ENCODE measurements at places on chromosomes 13 and 19.

DNA sequence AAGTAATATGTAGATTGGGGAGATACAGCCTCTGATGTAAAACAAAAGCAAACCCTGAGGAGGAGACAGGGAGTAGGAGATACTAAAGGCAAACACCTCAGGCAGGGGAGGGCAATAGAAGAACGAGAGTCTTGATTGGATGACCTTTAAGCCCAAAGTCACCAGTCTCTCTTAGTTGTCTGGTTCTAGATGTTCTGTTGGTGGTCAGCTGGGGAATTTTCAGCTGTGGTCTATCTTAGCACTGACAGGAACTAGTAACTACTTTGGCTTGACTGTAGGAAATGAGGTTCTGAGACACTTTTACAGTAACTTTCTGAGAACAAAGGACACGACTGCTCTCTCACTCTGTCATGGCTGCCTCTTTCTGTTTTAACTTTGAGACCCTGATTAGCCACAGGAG, 290.7 kb upstream of the MIR17HG start:
- DNase-seq = no peak

GRCh38 chr19:11288349-11288748, 7.6 kb upstream of the TSPAN16 start:
- DNase-seq = no peak

- no peak for DNase-seq
Observed at GRCh38 chr13:80563439-80563838, 222.5 kb upstream of the SPRY2 start.

DNA sequence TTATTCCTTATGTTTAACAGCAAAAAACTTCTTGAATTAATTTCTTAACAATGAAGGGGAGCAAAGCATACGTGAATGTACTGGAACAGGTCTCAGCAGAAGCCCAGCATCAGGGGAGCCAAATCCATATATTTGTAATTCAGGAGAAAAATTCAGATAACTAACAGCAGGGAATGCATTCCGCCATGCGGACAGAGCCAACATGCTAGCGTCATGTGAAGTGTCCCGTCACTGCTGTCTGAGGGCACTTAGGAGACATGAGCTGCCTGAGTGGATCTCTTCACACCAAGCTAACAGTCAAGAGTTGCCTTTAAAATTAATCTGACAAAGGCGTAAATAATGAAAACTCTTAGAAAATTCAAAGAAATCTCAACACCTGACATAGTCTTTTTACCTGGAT, 6.4 kb downstream of the AMER2 start:
- DNase-seq = no peak

DNA sequence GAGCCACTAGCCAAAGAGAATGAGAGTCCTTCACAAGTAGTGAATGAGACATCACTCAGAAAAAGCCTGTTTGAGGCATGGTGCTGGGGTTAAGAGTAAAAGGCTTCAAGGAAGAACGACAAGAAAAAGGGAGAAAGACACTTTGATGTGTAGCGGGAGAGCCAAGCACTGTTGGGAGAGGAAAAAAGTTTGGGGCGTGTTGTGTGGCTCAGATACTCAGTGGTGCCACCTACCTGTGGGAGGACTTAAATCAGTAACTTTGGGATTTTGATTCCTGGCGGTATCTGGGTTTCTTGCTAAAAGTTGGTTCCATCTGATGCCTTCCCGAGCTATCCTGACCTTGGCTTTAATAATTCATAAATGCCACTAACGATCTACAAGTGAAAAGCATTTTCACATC, 12.3 kb downstream of the ELSPBP1 start:
- DNase-seq = peak; percentile 20

- peak; percentile 43 for DNase-seq
Observed at GRCh38 chr19:57803594-57804325, 11.0 kb downstream of the ZNF552 start.

- DNase-seq = no peak
Observed at GRCh38 chr19:33557720-33558119, 36.1 kb upstream of the PEPD start.

DNA sequence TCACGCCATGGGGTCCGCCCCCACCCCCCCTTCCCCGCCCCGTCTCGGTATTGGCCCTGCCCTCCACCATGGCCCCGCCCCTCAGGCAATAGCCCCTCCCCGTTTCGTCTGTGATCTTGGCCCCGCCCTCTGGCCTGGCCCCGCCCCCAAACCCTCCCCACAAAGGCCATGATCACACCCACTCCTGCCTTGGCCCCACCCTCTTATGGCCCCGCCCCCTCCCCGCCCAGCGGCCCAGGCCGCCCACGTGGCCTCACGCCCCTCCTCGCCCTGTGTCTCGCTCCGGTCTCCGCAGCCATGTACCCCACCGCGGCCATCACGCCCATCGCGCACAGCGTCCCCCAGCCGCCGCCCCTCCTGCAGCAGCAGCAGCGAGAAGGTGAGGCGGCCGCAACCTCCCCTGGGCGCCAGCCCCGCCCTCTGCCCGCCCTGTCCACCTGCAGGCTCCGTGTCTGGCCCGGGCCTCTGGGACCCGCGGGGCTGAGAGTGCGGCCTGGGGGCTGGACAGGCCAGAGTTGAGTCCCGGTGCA, 61.3 kb downstream of the CELF5 start:
- no peak for DNase-seq

DNA sequence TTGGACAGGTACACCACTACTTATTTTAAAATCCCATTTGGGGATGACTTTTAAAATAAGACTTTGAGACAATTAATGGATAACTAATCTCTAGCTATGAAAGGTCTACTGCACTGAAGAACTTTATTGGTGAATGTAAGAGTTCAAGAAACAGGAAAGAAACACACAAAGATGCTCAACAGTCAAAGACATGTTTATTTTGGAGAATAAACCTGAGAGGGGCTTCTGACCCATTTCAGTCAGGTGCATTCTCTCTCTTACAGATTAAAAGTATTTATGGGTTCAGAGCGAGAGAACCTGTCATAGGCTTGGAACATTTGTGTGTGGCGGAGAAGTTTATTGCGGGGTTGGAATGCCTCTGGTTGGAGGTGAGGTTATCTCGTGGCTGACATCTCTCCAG, 94.3 kb upstream of the USP29 start:
- no peak for DNase-seq

- DNase-seq = no peak
Observed at GRCh38 chr19:41364524-41365391, 809 bp upstream of the B9D2 start.

DNA sequence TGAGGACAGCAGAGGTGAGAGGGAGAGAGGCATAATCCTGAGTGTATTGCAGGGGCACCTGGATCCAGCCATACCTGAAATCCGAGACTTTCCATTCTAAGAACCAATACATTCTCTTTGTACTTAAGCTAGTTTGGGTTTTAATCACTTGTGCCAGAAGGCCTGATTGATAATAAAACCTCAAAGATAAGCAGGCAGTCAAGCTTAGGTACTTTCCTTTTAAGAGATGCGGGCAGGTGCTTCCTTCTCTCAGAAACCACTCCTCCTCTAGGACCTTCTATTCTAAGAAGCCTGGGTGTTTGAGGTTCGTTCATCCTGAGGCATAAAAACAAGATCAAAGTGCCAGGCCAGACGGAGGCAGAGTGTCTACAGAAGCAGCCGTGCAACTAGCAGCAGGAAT, 22.2 kb downstream of the FAM187B start:
- DNase-seq = no peak

- DNase-seq = no peak
Observed at GRCh38 chr13:49980266-49980665, 16.6 kb upstream of the TRIM13 start.

- DNase-seq = no peak
Observed at GRCh38 chr19:1113030-1113985, 9.5 kb downstream of the GPX4 start.

DNA sequence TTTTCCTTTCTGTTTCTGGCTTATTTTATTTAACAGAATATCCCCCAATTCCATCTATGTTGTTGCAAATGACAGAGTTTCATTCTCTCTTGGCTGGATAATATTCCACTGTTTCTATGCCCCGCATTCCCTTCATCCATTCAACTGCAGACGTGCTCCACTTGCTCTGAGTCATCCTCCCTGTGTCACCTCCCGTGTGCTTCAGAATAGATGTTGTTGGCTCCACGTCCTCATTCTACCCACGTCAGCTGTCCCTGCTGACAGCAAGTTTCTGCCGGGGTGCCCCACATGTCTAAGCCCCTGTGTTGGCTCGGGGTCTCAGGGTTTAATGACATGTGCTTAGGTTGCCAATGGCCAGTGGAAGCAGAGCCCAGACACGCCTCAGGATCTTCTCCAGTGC, 1041.0 kb downstream of the UQCRFS1 start:
- no peak for DNase-seq

DNA sequence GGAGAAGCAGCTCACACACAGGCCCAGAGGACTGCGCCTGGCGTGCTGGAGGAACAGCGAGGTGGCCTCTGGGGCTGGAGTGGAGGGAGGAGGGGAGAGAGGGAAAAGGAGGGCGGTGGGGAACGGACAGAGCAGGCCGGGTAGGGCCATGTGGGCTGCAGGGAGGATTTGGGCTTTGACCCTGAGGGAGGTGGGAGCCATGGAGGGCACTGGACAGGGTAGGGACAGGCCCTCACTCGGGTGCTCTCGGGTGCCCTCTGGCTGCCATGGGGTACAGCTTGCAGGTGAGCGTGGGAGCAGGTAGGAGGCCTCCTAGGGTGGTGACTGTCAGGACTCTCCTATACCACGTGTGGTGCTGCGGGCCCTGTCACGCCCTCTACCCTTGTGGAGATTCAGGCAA, 22.8 kb downstream of the PLIN4 start:
- no peak for DNase-seq

DNA sequence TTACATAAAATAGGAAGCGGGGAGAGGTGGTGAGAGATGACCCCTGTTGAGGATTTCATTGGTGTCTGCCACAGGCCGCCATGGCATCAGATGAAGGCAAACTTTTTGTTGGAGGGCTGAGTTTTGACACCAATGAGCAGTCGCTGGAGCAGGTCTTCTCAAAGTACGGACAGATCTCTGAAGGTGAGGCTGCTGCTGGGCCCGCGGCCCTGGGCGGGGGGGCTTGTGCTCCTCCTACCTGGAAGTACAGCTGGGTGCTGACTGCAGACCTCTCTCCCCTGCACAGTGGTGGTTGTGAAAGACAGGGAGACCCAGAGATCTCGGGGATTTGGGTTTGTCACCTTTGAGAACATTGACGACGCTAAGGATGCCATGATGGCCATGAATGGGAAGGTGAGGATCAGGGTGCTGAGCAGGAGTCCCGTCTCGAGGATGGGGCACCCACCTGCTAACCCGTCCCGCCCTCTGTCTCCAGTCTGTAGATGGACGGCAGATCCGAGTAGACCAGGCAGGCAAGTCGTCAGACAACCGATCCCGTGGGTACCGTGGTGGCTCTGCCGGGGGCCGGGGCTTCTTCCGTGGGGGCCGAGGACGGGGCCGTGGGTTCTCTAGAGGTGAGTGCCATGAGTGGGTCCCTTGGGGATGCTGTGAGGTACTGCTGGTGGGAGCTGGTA, 1.9 kb downstream of the CIRBP start:
- no peak for DNase-seq

DNA sequence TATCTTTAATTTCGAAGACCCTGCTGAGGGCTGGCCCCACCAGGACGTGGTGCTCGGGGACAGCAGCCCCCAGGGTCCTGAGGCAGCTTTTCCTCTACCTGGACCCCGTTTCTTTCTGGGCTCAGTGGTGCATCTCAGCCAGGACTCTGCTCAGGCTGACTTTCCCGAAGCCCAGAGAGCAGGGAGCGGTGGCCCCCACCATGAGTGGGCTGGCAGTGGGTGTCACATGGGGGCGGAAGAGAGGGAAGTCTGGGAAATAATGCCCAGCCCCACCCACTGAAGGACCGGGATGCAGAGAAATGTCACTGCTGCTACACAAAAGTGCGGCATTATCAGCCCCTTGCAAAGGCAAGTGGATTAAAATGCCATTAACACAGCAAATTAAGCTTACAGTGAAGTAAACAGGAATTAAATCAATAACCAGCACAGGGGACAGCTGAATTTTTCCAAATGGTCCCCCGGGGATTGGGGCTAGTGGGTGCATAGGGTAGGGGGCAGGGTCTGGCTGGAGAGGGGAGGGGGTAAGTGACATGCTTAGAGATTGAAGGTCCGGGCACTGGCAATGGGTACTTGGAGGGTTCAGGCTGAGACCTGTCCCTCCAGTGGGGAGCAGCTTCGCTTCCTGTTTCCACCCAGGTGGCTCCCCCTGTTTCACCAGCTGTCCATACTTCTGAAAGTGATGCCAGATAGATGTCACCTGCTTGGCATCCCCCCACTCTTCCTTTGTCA, 177.3 kb downstream of the URI1 start:
- no peak for DNase-seq

GRCh38 chr19:51689751-51690453, 3.2 kb upstream of the SPACA6 start:
- peak; percentile 67 for DNase-seq

GRCh38 chr13:66795636-66796035, 434.5 kb downstream of the PCDH9 start:
- no peak for DNase-seq

GRCh38 chr13:33233547-33233946, 52.0 kb downstream of the STARD13 start:
- no peak for DNase-seq

DNA sequence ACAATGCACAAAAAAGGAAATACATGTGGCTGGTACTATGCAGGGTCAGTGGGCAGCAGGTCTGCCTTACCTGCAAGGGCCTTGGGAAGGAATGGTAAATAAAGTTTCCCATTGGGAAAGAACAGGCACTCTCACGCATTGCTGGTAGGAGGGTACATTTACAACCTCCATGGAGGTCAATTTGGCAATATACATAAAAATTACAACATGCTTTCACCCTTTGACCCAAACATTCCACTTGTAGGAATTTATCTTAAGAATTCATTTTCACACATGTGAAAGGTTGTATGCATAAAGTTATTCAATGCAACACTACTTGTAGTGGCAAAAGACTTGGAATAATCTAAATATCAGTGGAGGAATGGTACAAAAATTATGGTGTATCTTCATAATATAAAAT, 216.4 kb downstream of the DLEU7 start:
- no peak for DNase-seq

DNA sequence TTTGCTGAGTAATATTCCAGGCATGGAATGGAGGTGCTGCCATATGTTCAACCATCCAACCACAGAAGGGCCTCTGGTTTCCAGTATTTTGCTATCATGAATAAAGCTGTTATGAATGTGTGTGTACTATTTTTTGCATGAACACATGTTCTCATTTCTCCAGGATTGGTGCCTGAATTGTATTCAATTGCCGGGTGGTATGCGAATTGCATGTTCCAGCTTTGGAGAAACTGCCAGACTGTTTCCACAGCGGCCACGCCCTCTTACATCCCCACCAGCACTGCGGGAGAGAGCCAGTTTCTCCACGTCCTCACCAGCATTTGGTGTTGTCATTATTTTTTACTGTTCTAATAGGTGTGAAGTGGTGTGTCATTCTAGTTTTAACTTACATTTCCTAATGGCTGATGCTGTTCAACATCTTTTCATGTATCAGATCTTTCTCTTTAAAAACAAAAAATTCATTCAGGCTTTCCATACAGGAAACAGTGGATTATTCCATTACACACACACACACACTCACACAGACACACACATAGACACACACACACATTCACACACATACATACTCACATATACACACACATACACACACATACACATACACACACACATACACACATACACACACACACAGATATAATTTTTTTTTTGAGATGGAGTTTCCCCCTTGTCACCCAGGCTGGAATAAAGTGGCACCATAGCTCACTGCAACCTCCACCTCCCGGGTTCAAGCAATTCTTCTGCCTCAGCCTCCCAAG, 154.1 kb downstream of the PTPRS start:
- DNase-seq = no peak

GRCh38 chr13:96020931-96021330, 32.3 kb downstream of the UGGT2 start:
- no peak for DNase-seq
